ENCODE measurements at places on chromosomes 5 and 9. TPM values are rescaled to one million over a fixed set of nuclear protein-coding genes. Genes with fewer than 3 reads are reported as not detected.

NMUR2 gene
- total RNA-seq: not detected

ZNF622 gene
- total RNA-seq: 33.6 TPM

LCN9 gene
- not detected for total RNA-seq

ARHGEF37 gene
- total RNA-seq: 3.2 TPM

ABHD17B gene
- 9.1 TPM for total RNA-seq

ARID3C gene
- total RNA-seq: 0.35 TPM

CAMSAP1 gene
- 11.9 TPM for total RNA-seq

SOHLH1 gene
- not detected for total RNA-seq

C9orf153 gene
- not detected for total RNA-seq

LHFPL2 gene
- total RNA-seq: 35.0 TPM

GPR150 gene
- 0.26 TPM for total RNA-seq

C1QTNF3 gene
- 1.1 TPM for total RNA-seq

MARCOL gene
- total RNA-seq: not detected

CTSV gene
- 0.82 TPM for total RNA-seq

SNAPC4 gene
- 6.1 TPM for total RNA-seq

RGP1 gene
- total RNA-seq: 14.5 TPM

PCSK1 gene
- 1.4 TPM for total RNA-seq

PCDHA1 gene
- total RNA-seq: not detected

NUDT12 gene
- total RNA-seq: 4.4 TPM

NR5A1 gene
- total RNA-seq: not detected

SHC3 gene
- 4.4 TPM for total RNA-seq

F2R gene
- total RNA-seq: 64.1 TPM

PHF24 gene
- 1.0 TPM for total RNA-seq

TUBB4B gene
- total RNA-seq: 248 TPM

SNX2 gene
- total RNA-seq: 61.9 TPM

RNF180 gene
- 3.8 TPM for total RNA-seq

OLFML2A gene
- total RNA-seq: 26.7 TPM

IQGAP2 gene
- total RNA-seq: 3.6 TPM

LCN6 gene
- not detected for total RNA-seq

BRINP1 gene
- total RNA-seq: 0.35 TPM

IL13 gene
- not detected for total RNA-seq

SCGB3A2 gene
- not detected for total RNA-seq

LTC4S gene
- 34.0 TPM for total RNA-seq

SPINK13 gene
- not detected for total RNA-seq

TLE4 gene
- total RNA-seq: 28.1 TPM

All from pericardium fibroblast (primary cell).